Dermis blood vessel endothelial cell (primary cell): ENCODE measurements at places on chromosomes 5 and 9. TPM values are rescaled to one million over a fixed set of nuclear protein-coding genes. Genes with fewer than 3 reads are reported as not detected.
A peak's percentile ranks its signal among the peaks of the same experiment; 100 is the strongest.

Gene PIGO
- 11.9 and 18.0 TPM in 2 replicates for total RNA-seq

- no peak for DNase-seq
These were observed 590.2 kb upstream of the MEF2C start for GRCh38 chr5:89473196-89473595.

Gene FBP1
- 1.3 and 2.2 TPM in 2 replicates for total RNA-seq

DNA sequence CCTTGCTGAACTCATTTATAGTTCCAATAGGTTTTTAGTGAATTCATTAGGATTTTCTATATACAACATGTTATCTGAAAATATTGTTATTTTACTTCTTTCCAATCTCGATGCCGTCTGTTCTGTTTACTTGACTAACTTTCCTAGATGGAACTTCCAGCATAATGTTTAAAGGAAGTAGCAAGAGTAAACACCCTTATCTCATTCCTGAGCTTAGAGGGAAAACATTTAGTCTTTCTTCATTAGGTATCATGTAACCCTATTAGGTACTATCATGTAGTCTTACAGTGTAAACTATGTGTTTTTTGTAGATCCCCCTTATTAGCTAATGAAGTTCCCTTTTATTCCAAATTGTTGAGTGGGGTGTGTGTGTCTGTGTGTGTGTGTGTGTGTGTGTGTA lies 22.5 kb upstream of the OR2K2 start:
- no peak for DNase-seq

GRCh38 chr5:73678807-73679206 lies 52.8 kb downstream of the ARHGEF28 start:
- DNase-seq = no peak

- DNase-seq = no peak
These were observed 28.9 kb downstream of the GABRG2 start for GRCh38 chr5:162096448-162096847.

- DNase-seq = no peak
These were observed 822.8 kb upstream of the C9orf72 start for GRCh38 chr9:28396058-28396457.

Gene POU5F2
- 0.65 and 1.2 TPM in 2 replicates for total RNA-seq

Gene LHX3
- not detected in 2 replicates for total RNA-seq

GRCh38 chr9:136964171-136964689 lies 12.2 kb downstream of the LCN12 start:
- DNase-seq = no peak

GRCh38 chr9:124477211-124477647 lies 27.0 kb downstream of the ADGRD2 start:
- DNase-seq = no peak

Gene IFNA16
- not detected in 2 replicates for total RNA-seq

GRCh38 chr9:31776471-31776870 lies 608.0 kb upstream of the ACO1 start:
- peak; percentile 35 for DNase-seq

Gene CAVIN4
- 1.7 and 2.3 TPM in 2 replicates for total RNA-seq

- DNase-seq = peak; percentile 45
These were observed 134.6 kb downstream of the TTLL11 start for GRCh38 chr9:121958530-121958929.

Gene PCDHB7
- total RNA-seq = 0.68 and 0.74 TPM in 2 replicates

DNA sequence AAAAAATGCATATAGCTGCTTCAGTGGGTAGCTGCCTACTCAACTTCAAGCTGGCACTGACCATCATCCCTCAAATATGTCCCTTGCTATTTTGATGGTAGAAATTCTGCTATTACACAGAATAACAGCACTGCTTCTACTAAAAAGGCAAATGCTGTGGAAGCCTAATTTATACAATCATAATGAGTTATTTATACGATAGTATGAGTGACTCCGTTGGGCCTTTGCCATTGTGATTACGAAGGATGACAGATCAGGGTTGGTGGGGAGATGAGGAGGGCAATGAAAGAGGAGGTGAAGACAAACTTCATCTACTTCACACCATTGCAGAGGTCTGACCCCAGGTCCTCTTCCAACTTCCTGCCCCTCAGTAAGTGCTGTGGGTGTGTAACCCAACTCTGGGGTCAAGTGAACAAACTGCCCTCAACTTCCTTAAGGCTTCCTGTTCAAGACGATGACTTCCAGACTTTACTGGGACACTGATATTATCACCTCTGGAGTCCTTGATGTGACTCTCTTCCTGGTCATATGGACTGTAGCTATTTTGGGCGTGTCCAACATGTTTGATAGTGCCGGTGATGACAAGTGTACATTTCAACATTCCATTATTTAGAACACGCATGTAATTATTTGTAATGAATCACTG lies 74.1 kb upstream of the RPS23 start:
- peak; percentile 61 for DNase-seq

Gene OR1L1
- total RNA-seq = not detected in 2 replicates

DNA sequence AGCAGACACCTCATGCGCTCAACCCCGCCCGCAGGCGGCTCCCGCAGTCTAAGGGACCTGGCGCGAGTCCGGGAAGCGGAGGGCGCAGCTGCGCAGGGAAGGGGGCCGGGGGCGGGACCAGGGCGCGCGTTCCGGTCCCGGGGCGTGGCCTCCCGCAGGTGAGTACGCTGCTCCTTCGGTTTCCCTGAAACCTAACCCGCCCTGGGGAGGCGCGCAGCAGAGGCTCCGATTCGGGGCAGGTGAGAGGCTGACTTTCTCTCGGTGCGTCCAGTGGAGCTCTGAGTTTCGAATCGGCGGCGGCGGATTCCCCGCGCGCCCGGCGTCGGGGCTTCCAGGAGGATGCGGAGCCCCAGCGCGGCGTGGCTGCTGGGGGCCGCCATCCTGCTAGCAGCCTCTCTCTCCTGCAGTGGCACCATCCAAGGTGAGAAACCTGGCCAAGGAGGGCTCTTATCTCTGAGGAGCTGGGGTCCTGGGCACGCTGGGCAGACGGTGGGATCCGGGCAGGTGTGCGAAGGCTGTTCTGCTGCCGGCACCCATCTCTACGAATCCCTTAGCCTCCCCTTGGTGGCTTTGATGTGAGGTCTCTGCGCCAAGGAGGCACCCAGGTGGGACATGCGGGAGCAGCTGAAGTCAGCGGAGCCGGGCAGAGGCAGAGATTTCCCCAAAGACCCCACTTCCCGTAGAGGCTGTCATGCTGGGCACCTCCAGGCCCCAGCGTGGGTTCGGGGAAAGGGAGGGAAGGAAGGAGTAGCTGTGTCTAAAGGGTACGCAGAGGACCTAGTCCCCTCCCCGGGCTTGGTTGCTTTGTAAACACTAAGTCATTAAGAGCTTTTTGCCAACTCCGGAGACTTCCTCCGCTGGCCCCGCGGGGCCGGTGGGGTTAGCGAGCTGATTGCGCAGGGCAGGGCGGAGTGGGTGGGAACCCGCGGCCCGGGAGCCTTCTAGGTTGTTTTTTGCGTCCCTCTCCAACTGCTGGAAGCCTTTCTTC lies at the start of gene F2RL1:
Gene F2RL1 (plus strand): TSS at position 187 of the 988 bp plus-strand sequence. CDS start 153 bp downstream, at position 340.
- DNase-seq = peak; percentile 73

Gene ENTREP1
- total RNA-seq = 6.6 and 8.0 TPM in 2 replicates

Gene SLC6A18
- total RNA-seq = not detected in 2 replicates

DNA sequence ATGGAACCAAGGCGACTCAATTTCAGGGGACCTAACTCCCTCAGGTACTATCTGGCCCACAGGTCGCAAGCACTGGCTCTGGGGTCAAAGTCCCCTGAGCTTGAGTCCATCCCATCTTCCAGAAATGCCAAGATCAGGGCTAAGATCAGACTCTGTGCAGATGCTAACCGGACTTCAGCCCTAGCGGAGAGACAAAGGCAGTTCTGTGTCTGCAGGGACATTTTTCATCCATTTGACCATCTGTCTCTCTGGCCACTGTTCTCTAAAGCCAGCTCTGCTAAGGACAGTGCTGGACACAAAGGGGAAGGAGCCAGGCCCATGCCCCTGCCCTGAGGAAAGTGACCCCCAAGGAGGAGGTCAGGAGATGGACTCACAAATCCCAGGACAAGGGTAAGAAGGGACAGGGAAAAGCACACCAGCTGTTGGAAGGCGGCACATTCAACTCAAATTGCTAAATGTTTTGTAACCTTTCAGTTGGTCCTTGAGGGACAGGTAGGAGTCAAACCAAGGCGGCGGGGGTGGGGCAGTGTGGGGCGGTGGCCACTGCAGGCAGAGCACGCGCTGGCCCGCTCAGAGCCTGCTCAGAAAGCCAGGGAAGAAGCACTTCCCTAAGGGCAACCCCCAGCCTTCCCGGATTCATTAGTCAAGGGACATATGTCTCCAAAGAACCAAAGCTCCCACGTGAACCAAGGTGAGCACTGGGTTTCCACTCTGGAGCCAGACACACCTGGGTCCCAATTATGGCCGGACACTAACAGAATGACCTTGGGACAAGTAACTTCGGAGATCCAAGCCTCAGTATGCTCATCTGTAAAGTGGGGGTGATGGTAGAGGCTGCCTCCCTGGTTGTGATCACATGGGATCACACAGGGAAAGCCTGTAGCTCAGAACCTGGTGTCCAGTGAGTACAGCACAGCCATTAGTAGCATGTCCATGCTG lies 42.8 kb downstream of the STK10 start:
- no peak for DNase-seq

DNA sequence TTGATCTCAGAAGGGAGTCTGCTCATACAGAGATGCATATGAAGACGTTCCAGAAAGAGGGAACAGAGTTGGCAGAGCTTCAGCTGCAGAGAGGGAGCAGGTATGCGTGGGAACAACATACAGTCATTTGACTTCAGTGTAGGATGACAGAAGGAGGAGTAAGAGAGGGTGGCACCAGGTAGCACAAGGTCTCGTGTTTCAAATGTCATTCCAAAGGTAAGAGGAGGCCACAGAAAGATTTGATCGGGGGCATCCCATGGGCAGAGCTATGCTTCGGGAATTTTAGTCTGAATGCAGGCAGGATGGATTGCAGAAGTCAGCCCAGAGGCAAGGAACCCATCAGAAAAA lies 367.1 kb downstream of the CDK5RAP2 start:
- DNase-seq = no peak

- no peak for DNase-seq
These were observed 197.8 kb downstream of the DMAC1 start for GRCh38 chr9:7601739-7602138.

GRCh38 chr5:74082512-74083055 lies 456.6 kb downstream of the ARHGEF28 start:
- DNase-seq = no peak
